ENCODE measurements at places on chromosomes 4 and X.

- DNase-seq = no peak
Measured at GRCh38 chr4:70627620-70628019, 924 bp upstream of the ENAM start.

GRCh38 chr4:8373973-8374545 is 66.5 kb downstream of the ACOX3 start:
- DNase-seq = no peak

GRCh38 chr4:181158971-181159370 is 1084.2 kb upstream of the TENM3 start:
- no peak for DNase-seq

GRCh38 chrX:65635822-65636221 is 31.6 kb upstream of the MSN start:
- DNase-seq = no peak

- DNase-seq = no peak
Measured at GRCh38 chrX:68659786-68660185, 12.3 kb downstream of the STARD8 start.

DNA sequence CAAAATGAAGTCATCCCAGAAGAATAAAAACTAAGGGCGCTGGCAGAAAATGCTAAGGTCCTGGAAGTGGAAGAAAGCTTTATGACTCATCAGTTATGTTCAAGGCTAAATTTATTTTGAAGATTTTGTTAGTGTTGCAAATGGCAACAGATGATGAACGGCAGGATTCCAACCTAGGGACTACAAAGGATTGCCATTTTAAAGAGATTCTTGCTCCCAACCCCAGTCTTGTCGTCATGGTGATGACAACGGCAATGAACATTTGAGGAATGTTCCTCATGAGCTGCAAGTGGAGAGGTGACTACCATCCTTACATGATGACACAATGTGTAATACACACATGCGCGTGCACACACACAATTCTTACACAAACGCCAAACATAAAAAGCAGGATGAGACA is 54.4 kb upstream of the FTHL17 start:
- no peak for DNase-seq

DNA sequence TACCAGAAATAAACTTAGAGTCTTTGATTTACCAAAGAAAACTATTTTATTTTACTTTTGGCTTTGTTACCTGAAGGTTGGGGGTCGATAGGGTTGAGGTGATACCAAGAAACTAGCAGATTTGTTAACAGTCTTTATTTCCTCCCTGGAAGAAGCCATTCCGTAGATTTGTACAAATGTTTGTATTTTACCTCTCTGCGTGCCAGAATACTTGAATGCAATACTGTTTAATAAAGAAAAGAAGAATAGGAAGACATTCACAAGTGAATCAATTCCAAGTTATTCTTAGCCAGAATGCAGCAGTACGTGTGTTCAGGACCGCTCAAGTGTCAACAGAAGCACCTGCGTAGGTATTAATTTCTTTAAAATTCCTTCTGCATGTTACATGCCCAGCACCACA is 260.3 kb upstream of the TENM3 start:
- DNase-seq = no peak

- no peak for DNase-seq
Measured at GRCh38 chr4:38308728-38309311, 348.6 kb downstream of the PTTG2 start.

DNA sequence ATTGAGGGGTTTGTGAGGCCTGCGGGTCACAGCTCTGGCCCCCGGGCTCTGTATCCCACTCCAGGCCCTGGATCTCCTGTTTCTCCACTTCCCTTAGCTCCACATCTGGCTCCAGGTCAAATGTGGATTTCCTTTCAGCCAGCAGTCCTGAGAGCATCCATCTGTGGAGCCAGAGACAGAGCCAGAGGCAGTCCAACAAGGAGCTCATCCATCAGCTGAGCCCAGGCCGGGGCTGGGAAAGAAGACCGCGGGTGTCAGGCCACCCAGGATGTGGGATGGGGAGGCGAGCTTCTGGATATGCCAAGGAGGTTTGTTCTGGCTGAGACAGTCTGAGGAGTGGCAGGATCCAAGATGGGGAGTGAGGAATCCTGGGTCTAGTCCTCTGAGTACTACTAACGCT is 91.7 kb downstream of the EFNB1 start:
- no peak for DNase-seq

GRCh38 chr4:107619066-107619465 is 101.0 kb downstream of the PAPSS1 start:
- no peak for DNase-seq

GRCh38 chr4:7807351-7807921 is 132.2 kb downstream of the AFAP1 start:
- DNase-seq = no peak

GRCh38 chr4:140346136-140346535 is 27.3 kb upstream of the SCOC start:
- no peak for DNase-seq

GRCh38 chr4:19579608-19580007 is 672.1 kb upstream of the SLIT2 start:
- no peak for DNase-seq

GRCh38 chr4:656436-657337 is 17.4 kb downstream of the ATP5ME start:
- no peak for DNase-seq

- DNase-seq = no peak
Measured at GRCh38 chrX:82973646-82974045, 534.4 kb upstream of the POU3F4 start.

- no peak for DNase-seq
Measured at GRCh38 chr4:154491341-154492271, at the start of gene DCHS2. TSS of gene DCHS2 (minus strand) at chr4:154491799. CDS start at chr4:154491355, 444 bp downstream.

DNA sequence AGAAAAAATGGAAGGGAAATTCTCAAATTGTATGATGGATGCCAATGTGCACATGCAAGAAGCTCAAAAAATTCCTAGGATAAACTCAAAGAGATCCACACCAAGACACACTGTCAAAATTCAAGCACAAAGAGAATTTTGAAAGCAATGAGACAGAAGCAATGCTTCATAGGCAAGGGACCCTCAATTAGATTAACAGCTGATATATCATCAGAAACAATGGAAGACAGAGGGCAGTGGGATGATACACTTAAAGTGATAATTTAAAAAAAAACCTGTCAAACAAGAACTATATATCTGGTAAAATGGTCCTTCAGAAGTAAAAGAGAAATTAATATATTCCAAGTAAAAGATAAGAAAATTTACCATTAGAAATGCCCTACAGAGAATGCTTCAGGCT is 306.3 kb upstream of the PCDH7 start:
- DNase-seq = no peak
